ENCODE measurements at places on chromosomes 3 and 15. TPM values are rescaled to one million over a fixed set of nuclear protein-coding genes. Genes with fewer than 3 reads are reported as not detected.
A peak's percentile ranks its signal among the peaks of the same experiment; 100 is the strongest.

GRCh38 chr3:134576426-134576825, 74.4 kb downstream of the KY start:
- no peak for DNase-seq

DNA sequence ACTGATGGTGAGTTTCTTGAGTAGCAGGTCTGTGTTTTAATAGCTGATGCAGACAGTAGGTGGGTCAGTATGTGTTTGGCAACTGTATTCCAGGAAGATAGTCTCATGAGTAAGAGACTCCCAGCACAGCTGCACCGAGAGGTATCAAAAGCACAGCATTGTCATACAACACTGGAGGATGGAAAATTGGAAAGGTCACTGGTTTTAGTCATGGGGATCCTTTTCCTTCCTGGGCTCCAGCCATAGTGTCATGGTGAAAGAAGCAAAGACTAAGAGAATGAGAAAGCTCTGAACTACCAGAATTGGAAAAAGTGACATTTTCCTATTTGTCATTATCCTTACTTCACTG, 61.5 kb downstream of the P3H2 start:
- DNase-seq: no peak

GRCh38 chr15:65873256-65873655, 4.0 kb downstream of the RAB11A start:
- DNase-seq: no peak

GRCh38 chr15:70569091-70569713, 194.2 kb downstream of the UACA start:
- DNase-seq: peak; percentile 37

Gene TBC1D2B
- total RNA-seq: 75.5 TPM

- peak; percentile 4 for DNase-seq
Observed at GRCh38 chr15:100263031-100263430, 78.7 kb downstream of the ADAMTS17 start.

GRCh38 chr3:25548836-25549235, 115.9 kb downstream of the TOP2B start:
- no peak for DNase-seq

Gene PARP3
- 25.4 TPM for total RNA-seq

GRCh38 chr15:62968699-62969098, 73.8 kb upstream of the TPM1 start:
- no peak for DNase-seq

GRCh38 chr3:131796558-131797198, 238.1 kb downstream of the CPNE4 start:
- DNase-seq: no peak

Gene CHRNB4
- not detected for total RNA-seq

- DNase-seq: no peak
Observed at GRCh38 chr3:64748244-64748904, 60.6 kb upstream of the ADAMTS9 start.
